ENCODE measurements at places on chromosomes 5 and 9.

- no peak for DNase-seq
Measured at GRCh38 chr5:123181394-123181801, 92.4 kb downstream of the PRDM6 start.

DNA sequence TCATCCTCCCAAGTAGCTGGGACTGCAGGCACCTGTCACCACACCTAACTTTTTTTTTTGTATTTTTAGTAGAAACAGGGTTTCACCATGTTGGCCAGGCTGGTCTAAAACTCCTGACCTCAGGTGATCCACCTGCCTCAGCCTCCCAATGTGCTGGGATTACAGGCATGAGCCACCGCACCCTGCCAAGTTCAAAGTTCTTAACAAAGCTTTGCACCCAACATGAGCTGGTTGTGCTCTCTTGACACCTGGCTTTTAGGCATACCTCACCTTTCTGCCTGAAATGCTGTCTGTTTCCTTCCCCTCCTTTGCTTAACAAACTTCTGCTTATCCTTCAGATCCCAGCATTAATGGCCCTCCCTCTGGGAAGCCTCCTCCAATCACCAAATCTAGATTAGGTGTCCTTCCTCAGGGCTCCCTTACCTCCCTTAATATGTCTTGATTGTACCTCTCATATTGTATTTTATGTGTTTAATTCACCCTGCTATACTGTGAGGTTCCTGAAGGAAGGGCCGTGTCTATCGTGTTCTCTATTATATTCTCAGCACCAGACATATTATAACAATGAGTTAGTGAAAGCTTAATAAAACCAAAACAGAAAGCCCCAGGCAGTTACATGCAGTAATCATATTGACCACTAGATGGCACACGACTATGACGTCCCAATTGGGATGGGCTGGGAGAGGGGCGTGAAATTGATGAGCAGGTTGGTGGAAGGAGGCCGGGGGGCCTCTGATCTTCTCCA, 62.9 kb upstream of the PPARGC1B start:
- no peak for DNase-seq

- DNase-seq: no peak
Measured at GRCh38 chr5:67089200-67089725, 107.3 kb downstream of the CD180 start.

DNA sequence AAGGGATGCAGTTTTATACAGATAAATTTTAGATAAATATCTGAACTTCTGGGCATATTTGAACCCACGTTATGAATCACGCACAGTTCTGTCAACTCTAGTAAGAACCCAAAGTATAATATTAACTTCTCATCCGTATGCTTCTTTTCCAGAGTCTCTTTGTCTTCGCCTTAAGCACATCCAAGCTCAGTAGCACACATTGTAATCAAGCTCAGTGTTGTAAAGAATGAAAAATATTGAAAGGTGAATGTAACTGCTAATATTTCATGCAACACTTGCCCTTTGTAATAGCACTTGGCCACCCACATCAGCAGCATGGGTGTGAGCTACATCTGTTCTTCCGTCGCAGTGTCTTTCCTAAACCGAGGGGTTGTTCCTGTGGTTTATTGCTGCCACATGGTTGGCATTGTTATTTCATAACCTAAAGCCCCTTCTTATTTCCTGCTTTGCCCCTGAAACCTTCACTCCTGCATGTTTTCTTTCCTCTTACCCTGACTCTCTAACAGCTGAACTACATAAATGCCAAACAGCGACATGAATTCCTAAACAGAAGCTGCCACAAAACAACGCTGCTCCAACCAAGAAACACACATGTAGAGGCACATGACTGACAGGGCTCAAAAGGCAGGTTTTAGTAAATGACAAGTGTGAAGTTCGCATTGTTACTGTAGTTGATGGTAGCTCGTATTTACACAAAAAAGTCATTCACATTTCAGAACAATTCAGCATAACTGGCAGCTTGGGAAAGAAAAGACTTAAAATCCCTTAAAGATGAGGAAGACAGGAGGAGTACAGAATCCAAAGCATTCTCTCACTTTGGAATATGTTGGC, 190.1 kb upstream of the MEF2C start:
- DNase-seq: no peak

- no peak for DNase-seq
Measured at GRCh38 chr9:101705135-101705661, 33.2 kb downstream of the GRIN3A start.

- no peak for DNase-seq
Measured at GRCh38 chr5:112534611-112535255, 115.7 kb upstream of the EPB41L4A start.

GRCh38 chr5:64811050-64811640, 42.4 kb downstream of the CWC27 start:
- no peak for DNase-seq

DNA sequence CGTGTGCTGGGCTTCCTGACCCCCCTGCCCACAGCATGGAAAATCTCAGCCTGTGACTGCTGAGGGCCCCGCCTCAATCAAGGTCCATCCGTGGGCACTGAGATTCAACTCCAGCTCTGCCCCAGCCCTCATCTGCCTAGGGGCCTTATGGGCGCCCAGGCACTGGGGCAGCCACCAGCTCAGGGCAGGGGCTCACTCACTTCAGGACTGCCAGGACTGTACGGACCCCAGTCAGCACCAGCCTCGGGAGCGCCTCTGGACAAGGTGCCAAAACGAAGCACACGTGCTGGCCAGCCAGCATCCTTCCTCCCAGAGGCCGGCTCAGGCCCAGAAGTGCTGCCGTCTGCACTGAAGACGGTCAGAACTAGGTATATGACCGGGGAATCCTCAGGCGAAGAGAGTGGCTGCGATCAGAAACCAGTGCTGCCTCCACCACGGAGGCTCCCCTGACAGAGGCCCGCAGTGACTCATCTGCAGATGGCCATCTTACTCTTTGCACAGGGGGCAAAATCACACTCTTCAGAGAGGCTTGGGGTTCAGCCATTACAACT, 19.6 kb downstream of the CLPTM1L start:
- DNase-seq: no peak

DNA sequence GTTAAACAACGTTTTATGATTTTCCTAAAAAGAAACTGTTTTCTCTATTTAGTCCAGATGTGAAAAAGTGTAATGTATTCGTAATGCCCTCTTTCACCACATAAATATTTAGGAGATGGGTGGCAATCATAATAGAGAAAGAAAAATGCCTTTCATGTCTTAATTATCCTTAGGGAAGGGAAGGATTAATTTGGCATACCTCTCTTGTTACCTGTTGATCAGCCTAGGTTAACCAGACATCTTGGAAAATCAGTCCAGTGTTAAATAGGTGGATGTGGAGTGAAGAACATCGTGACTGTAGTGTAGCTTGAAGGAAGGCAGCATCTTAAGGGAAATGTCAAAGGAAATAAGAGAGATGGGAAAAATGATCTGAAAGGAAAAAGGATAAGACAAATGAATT, 76.2 kb downstream of the NNT start:
- DNase-seq: no peak

DNA sequence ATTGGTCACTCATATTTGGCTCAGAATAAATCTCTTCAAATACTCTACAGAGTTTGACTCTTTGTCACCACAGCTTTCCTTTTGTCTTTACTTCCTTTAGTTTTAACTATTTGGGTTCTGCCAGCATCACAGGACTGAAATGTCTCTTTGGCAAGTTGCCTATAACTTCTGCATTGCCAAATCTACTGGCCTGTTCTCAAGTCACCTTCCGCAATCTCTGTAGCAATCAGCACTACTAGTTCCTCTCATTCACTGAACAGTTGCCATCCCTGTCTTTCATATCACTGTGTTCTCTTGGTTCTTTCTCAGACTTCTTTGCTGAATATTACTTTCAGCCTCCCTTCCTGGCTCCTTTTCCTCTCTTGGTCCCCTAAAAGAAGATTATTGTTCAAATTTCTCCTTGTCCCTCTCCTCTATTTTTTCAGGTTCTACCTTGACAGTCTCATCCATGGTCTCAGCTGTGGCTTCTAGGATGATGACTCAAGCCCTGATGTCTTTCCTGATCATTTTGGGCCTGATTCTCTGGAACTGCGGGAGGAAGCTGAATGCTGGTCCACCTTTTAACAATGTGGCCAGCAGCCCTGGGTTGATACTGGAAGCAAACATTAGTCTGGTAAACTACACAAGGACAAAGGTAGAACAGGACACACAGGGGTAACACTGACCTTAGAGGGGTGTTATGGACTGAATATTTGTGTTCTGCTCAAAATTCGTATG, 44.0 kb upstream of the LIFR start:
- DNase-seq: no peak

GRCh38 chr9:74414325-74414724, 82.8 kb upstream of the RORB start:
- DNase-seq: no peak

GRCh38 chr5:72166070-72166979, 59.0 kb downstream of the MAP1B start:
- DNase-seq: no peak

DNA sequence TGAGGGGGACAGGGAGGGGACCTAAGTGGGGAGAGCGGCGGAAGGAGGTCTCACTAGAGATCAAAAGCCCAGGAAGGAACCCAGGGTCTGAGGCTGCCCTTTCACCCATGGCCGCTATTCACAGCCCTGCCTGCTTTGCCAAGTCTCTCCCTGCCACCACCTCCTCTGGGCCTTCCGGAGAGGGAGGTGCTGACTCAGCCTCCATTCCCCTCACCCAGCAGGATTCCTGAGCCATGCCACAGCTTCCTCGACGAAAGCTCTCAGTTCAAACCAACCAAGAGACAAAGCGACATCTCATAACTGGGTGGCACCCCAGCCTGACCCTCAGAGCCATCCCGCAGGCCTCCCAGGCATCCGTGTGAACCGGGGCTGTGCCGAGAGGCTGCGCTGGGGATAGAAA, 36.7 kb downstream of the PAX5 start:
- DNase-seq: no peak

- DNase-seq: no peak
Measured at GRCh38 chr5:54040018-54040417, 270.4 kb downstream of the ARL15 start.

DNA sequence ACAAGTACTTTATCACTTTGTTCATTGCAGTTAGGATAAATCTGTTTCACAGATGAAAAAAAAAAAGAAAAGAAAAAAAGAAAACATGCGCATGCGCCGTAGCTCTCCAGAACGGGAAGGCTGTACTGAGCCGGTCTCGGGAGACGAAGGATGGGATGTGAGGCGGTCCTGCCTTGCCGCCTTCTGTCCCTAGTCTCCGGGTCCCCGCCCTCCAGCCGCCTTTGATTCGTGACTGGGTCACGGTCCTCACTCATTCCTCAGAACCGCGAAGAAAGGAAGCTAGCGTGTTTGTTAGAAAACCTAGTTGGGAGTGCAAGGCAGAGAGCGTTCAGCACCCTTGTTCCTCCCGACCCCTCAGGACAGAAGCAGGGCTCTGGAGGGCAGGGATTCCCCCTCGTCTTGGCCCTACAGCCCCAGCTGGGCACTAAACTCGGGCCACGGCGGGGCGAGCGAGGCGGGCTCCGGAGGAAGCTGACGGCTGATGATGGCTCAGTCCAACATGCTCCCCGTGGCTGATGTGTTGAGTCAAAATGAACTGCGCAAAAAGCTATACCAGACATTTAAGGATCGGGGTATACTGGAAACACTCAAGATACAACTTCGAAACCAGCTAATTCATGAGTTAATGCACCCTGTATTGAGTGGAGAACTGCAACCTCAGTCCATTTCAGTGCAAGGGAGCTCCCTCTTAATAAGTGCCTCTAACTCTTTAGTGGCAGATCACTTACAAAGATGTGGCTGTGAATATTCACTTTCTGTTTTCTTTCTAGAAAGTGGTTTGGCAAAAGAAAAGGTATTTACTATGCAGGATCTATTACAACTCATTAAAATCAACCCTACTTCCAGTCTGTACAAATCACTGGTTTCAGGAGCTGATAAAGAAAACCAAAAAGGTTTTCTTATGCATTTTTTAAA, 40.0 kb downstream of the CPLANE1 start:
- no peak for DNase-seq

DNA sequence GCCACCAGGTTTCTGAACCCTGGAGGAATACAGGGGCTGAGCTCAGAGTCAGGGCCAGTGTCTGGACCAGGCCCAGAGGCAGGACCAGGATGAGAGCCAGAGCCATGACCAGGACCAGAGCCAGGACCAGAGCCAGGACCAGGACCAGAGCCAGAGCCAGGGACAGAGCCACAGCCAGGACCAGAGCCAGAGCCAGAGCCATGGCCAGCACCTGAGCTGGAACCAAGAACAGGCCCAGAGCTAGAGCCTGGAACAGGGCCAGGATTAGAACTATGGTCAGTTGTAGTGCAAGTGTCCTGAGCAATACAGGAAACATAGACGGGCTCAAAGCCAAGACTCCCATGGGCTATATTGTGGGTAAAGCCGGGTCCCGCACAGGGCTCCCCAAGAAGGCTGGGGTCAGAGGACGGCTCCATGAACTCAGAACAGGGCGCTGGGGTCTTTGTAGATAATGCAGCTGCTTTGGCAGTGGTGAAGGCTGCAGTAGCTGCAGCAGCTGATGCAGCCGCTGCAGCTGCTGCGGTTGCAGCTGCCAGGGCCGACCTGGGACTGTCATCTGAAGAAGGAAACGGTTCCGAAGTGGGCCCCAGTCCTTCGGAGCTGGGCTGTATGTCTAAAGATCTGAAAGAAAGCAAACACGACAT, 559 bp downstream of the SPAG8 start:
- no peak for DNase-seq

All from stimulated activated CD8-positive, alpha-beta memory T cell treated with anti-CD3 and anti-CD28 coated beads, Interleukin-7, amount 100 ng/mL, for 1 hour (primary cell).